ENCODE measurements at places on chromosomes 2 and 18.

- no peak for DNase-seq
Observed at GRCh38 chr2:21103274-21103891, 20.4 kb upstream of the TDRD15 start.

DNA sequence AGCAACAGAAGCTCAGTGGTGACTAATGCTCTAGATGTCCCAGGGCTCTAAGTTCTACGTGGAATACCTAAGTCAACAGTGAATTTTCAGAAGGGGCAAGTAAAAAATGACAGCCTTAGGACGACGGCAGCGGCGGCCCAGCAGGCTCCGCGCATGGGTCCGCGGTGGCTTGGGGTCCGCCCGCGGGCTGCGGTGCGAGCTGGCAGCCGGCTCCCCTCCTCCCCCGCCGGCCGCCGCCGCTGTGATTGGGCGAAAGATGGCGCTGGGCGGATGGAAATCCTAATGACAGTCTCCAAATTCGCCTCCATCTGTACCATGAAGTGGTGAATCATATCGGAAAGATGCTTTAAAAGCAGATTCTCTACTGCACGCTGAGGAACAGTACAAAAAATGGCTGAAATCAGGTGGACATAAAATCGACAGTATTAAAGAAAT lies 74.7 kb downstream of the HNRNPLL start:
- no peak for DNase-seq

DNA sequence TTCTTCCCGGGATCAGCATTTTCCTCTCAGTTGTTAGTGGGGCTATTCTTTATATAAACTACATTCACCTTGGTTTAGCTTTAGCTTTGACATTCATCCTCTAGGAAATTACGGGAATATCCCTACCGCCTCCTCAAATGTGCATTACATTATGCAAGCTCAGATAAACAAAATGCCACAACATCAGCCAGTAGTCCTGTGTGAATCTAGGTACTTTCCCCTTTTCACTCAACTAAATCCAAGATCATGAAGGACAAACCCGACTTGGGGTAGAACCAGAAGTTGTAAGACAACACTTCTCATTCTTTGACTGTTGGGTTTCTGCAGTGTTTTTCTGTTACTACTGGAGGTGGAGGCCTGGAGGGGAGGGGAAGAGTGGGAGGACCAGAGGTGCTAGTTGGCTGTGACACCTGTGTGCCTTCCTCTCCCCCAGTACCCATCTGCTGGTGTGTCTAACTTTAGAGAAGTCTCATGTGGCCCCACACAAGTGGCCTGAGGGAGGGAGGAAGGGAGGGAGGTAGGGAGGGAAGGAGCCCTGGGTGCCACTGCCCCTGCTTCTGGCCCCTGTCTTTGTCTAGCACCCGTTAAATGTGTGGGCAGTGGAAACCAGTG lies 84.8 kb upstream of the BCL2L11 start:
- DNase-seq, result no peak

DNA sequence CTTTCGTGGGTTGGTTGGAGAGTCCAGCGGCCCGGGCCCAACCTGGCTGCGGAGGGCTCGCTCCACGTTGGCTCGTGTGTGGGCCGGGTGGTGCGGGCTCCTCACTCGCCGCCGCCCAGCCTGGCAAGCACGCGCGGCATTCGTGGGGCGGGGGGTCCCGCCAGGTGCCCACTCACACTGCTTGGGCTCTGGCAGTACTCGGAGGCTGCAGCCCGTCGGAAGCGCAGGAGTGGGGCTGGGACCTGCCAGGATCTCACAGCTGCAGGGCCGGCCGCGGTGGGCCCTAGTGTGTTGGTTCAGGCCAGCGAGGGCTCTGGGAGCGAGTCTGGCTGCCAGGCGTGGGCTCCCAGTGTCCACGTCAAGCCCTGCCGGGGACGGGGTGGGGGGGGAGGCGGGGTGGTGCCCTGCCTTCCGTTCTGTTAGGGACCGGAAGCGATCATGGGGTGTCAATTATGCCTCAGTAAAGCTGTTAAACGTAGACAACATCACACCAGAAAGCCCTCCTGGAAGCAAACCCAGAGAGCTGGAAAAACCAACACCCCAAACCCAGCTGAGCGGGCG lies 1.0 kb upstream of the HS6ST1 start:
- DNase-seq, result no peak

Measured in cortex of kidney (tissue), 1 donor.